Ecto neural progenitor cell (in vitro differentiated cells): ENCODE measurements at places on chromosomes 3 and 15.

DNA sequence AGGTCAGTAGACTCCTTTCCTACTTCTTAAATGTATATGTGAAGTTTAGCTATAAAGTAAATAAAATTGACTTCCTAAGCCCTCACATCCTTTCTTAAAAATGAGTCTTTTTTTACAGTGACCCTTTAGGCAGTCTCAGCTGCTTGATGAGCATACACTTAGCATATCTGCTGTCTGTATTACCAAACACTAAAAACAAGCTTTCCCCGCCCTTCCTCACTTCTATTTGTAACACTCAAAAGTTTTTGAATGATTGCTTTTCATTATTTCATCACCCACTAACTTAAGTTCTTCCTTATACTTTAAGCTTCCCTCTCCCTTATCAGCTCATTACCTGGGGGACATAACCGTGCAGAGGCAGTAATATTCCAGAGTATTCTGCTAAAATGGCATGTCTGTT is 89.4 kb downstream of the PLOD2 start:
- DNase-seq, result no peak

DNA sequence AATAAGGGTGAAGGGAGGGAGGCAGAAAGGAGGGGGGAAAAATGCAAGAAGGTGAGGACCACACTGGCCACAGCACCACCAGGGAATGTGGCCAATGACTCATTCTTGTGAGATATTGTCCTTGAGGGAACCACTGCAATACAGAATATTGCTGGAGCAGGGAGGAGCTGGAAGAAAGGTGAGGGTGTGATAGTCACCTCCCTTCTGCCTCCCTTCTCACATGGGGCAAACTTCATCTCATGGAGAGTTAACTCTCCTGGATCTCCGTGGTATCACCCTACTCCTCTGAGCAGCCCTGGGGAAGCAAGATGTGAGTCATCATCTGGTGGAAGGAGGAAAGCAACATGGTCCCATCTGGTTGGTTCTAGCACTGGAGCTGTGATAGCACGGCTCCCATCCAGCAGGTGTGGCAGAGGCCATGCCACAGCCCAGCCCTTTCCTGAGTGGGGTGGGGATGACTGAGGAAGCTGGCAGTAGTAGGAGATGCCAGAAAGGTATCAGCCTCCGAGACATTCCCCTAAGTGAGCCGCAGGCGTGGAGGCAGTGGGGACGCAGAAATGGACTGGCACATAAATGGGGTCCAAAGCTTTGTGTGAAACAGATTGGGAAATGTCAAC is 115.9 kb upstream of the LPP start:
- DNase-seq, result no peak

GRCh38 chr15:78928616-78929093 is 16.2 kb downstream of the CTSH start:
- DNase-seq, result no peak

DNA sequence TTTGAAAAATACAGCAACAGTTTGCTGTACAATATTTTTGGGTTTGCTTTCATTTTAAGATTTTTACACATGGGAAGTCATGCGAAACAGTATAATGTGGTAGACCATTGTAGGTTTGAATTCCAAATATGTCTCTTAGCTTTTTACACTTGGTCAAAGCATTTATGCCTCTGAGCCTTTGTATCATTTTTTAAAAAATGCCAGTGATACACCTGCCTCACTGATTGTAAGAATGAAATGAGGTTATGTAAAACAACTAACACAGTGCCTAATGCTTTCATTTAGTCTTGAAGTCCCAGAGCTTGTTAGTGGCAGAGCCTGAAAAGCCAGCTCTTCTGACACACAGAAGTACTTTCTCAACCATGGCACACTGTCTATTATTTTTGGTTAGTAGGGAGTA is 202.0 kb downstream of the UBE2E2 start:
- DNase-seq, result no peak

DNA sequence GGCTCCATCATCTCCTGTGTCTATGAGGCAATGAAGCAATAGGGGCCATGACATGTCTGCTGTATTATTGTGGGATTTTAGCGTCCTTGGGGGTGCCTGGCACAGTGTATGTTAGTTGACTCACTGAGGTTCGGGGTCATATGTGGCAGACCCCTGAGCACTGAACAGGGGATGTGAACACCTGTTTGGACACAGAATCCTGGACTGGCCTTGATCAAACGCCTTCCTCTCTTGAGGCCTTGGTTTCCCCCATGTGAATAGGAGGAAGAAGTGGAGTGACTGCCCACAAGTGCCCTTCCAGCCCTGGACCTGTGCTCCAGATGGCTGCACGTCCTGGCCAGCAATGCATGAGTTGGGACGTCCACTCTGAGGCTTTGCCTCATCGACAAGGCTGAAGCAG is 84.2 kb downstream of the HMG20A start:
- no peak for DNase-seq

DNA sequence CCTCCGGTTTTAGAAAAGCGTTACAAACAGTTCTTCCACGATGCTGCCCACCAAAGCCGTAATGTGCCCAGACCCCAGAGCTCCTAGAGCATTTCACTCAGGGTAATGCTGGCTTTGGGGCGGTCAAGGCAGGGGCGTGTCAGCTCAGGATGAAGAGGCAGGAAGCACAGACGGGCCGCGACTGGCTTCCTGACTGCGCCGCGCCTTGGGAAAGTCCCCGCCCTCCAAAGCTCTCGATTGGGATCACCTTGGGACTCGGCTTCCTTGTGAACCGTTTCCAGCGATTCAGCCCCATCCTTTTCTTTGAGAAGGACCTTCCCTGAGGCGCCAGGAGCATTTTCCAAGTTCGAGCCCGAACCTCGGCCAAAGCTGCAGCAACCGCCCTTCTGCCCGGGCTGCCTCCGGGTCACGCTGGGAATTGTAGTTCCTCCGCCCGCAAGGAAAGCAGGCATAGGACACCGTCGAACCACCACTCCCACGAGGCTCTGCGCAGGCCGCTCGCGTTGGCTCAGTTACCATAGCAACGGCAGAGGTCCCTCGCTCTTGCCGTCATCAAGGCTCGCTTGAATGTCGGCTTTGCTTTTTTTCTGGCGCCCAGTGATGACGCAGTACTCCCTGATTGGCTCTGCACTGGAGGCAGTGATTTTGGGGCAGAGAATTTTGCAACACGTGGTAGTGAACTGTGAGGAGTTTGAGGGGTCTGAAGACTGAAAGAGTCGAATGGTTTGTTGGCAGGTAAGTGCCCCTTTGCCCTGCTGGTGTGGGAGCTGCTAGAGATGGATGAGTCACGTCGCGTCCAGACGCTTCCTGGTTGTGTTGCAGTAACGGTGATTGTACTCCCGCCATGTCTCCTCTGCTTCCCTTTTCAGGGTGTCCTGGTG is at the start of the genes CCDC191 and QTRT2:
Gene CCDC191, minus strand, starts transcription at position 397 of the 881 bp plus-strand sequence. Its CDS starts 60 bp downstream, at position 337.
Gene QTRT2, plus strand, starts transcription at position 608 of the 881 bp plus-strand sequence. CDS start 8,521 bp downstream, outside the sequence.
- peak; percentile 99 for DNase-seq

DNA sequence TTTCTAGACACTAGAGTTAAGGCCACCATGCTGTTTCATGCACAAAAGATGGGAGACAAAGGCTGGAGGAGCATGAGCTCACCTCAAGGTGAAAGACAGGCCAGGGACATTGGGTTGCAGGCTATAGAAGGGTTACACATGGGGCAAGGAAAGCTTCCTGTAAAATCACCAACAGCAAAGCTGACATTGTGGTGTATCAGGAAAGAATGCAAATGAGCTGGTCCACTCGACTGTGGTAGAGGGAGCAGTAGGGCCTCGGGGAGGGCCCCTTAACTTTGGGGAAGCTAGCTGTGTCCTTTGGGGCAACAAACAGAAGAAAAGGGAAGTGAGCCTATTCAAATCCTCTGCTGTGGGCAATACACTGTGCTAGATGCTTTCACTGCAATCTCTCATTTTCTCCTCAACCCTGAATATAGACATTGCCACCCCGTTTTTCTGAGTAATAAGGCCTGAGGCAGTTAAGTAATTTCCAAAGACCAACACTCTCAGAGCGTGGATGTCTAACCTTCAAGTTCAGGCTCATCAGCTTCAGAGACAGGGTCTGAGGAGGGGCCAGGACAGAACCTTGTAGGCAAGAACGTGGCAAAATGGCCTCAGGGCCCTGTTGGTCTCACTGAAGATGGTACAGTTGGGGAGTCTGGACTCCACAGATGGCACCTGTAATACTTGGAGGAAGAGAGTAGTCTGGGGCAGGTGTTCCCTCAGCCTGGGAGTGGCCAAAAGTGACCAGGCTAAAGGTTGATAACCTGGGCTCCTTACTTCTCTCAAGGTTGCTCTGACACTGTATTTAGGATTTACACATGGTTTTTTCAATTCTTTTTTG is 24.1 kb downstream of the CX3CR1 start:
- DNase-seq, result peak; percentile 22

GRCh38 chr15:90883976-90884718 is at the start of gene FES:
FES (plus strand) TSS chr15:90884504; CDS start chr15:90885046, 542 bp downstream.
- peak; percentile 78 for DNase-seq

GRCh38 chr3:7504886-7505775 is 644.2 kb downstream of the GRM7 start:
- no peak for DNase-seq

- peak; percentile 46 for DNase-seq
Observed at GRCh38 chr15:31265871-31266711, 60.5 kb upstream of the KLF13 start.

DNA sequence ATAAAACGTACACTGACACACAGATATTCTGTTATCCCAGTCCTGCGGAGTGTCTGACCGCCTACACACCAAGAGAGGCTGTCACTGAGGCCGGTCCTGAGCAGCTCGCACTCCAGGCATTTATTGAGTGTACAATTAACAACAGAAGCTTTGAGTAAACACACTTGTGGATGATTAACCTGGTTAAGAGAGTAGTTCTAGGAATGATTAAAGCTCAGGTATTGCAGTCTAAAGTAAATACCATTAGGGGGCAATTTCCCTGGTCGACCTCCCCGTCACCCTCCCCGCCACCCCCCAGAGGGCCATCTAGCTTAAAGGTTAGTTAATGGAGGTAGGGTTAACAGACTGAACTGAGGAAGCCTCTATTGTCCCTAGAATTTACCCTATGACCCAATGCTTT is 1278.5 kb downstream of the NSUN3 start:
- no peak for DNase-seq

- DNase-seq, result no peak
Observed at GRCh38 chr3:100033184-100033583, 81.1 kb downstream of the FILIP1L start.

- DNase-seq, result no peak
Observed at GRCh38 chr3:7307410-7307809, 446.5 kb downstream of the GRM7 start.

DNA sequence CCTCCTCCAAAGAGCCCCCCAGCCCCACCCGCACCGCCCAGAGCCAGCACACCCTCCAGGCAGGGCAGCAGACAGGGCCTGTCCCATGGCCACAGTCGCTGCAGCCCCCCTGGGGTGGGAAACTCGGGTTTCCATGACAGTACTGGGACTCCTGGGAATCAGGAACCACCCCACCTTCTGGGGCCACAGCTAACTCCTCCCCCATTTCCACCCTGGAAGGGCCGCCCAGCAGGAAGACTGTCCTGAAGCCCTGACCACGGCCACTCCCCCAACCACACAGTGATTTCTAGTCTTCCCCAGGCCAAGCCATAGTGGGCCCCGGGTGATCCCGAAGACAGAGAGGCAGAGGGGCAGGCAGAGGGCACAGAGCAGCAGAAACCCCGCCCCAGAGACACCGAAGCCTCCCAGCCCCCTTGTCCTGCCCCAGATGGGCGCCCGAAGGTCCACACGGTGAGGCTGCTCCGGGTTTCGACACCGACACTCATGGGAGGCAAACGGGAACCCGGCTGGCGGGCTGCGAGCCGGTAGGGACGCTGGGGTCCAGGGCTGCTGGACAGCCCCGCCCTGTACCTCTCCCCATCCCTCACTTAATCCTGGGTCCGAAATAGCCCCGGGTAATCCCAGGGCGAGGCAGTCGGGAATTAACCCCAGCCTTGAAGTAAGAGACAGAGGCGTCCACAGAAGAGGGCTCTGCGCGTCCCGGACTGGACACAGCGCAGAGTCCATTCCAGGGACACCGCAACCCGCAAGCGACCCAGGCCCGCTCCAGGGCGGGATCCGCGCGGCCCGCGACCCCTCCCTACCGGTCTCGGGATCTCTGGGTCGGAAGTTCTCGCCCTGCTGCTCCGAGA is 138.4 kb downstream of the NUP210 start:
- peak; percentile 68 for DNase-seq

- no peak for DNase-seq
Observed at GRCh38 chr15:39596358-39597051, 15.6 kb downstream of the THBS1 start.

GRCh38 chr3:130975251-130975650 is 51.4 kb downstream of the ASTE1 start:
- no peak for DNase-seq

DNA sequence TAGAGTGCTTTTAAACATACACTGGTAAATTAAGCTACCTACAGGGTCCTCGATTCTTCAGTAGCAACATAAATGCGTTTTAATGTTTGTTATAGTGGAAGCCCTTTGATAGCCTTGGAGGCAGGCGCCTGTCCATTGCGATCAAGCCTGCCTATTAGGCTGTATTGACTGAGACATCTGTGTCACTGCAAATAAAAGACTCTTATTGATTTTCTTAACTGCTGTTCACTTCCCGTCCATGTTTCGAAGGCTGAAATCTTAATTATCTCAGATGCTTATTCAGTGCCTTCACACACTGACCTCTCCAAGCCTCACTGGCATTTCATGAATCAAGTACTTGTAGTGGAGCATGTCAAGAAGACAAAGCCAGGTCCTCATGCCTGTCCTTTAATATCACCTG is 51.1 kb downstream of the MAP2K5 start:
- no peak for DNase-seq

- DNase-seq, result peak; percentile 93
Observed at GRCh38 chr3:9362731-9363530, at the start of gene THUMPD3. THUMPD3 (plus strand) TSS chr3:9363054; CDS start chr3:9365069, 2,015 bp downstream.

- no peak for DNase-seq
Observed at GRCh38 chr3:124997303-124998246, 58.2 kb downstream of the HEG1 start.

GRCh38 chr15:40933517-40933902 is 4.4 kb downstream of the DLL4 start:
- DNase-seq, result no peak

DNA sequence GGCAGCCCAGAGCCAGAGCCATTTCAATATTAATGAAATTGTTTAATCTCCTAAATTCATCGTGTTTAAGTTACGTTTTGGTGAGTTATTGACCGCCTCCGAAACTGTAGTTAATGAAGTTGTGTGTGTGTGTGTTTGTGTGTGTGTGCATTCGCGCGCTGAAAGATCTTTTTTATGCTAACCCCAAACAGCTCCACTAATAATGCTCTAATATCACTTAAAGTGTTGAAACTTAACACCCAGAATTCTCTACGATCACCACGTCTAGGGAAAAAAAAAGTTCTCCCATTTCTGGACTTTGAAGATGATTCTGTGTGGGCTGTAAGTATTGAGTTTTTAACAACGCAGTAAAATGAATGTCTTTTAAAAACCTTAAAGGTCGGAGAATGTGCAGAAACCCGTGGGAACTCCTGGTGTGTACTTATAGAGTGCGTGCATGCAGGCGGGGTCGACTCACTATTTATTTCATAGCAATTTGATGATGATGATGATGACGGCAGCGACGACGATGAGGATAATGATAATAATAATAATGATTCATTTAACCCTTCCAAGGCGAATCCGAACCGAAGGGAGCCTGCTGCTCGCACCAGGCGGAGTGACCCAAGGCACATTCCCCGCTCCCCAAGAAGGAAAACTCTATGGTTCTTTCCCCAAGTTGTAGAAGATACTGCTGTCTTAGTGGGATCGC is 1.4 kb upstream of the FOXB1 start:
- DNase-seq, result no peak
